ENCODE measurements at places on chromosomes 13 and 19.

DNA sequence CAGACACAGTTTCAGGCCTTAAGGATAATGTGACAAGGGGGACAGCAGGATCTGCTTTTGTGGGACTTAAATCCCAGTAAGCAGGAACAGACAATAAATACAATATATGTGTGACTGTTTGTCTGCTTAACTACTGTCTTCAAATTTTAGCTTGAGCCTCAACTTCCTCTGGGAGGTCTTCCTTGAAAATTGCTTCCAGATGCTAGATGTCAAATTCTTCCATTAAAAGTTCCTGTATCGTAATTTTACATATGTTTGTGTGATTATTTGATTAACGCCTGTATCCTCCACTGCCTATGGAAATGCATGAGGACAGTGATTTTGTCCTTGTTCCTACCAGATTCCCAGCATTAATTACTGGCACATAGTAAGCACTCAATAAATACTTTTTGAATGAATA is 385.5 kb downstream of the NDFIP2 start:
- DNase-seq: no peak

GRCh38 chr19:14779151-14779550 is 791 bp upstream of the ADGRE2 start:
- no peak for DNase-seq

DNA sequence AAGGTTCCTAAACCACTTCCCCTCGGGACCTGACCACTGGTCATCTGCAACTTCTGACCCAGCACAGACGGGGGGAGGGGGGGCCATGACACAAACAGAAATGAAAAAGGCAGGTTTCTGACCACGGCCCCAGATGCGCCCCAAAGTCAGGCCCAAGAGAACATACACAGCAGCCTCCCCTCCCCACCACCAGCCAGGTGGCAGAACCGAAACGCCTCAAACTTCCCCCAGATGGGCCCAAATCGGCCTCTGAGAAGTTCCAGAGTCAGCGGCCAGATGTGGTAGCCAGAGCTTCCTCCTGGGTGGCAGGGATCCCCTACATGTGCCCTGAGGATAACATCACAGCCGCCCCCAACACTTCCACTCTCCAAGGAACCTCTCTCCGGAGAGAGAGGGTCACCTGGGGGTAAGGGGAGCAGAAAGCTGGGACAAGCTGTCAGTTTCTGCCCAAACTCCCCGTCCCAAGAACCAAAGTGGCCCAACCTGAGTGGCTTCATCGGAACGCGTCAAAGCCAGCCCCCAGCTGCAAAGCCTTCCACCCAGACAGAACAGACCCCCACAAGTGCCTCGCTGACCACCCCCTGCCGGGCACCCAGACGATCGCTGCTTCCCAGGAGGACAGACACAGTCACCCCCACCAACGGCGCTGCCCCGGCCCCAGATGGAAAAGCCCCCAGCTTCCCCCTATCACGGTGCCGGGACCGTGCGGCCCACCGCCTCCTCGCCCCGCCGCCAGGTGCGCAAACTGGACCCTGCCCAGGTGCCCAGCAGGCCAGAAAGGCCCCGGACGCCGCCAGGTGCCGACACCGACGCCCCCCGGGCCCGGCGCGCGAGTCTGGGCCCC is 800 bp downstream of the ELL start:
- peak; percentile 25 for DNase-seq

DNA sequence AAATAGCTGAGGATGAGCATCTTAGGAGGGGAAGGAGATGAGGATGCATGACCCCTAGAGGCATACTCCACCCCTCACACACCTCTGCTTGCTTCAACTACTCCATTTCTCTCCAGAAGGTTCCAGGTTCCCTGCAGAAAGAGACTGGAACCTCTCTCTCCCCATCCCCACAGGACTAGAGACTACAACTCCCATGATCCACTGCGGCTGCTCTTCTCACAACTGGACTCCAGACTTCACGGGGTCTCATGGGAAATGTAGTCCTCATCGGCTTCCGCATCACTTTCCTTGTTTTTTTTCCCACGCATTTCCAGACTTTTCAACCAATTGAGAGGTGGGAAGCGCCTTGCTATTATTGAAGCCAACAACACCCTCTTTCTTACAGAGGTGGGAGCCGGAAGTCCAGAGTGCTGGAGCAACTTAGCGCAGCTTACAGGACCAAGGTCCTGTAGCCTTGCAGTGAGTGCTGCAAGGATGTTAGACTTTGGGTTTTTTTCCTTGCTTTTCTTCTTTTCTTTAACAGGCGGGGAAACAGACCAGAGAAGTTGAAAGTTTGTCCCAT is 13.9 kb upstream of the CACNG6 start:
- DNase-seq: peak; percentile 6

DNA sequence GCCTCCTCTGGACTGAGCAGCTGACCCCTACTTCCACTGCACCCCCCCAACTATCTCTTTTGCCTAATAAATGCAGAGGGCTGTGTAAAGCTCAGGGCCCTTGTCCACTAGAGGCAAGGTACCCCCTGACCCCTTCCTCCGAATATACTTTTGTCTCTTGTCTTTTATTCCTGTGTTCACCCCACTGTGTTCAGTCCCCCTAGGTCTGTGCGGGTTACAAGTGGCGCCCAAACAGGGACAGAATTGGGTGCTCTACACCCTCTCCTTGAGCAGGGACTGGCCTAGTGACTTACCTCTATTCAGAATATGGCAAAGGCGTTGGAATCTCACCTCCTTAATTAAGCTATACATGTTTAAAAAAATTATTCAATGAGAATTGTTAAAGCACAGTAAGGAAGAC is 15.0 kb downstream of the ZNF350 start:
- no peak for DNase-seq

Data from activated naive CD4-positive, alpha-beta T cell (primary cell).